Ovary (tissue), 10 donors: ENCODE measurements at places on chromosomes 1 and 21. TPM values are rescaled to one million over a fixed set of nuclear protein-coding genes. Genes with fewer than 3 reads are reported as not detected.

Gene INPP5B
- 68.5 TPM for total RNA-seq

- H3K4me1 ChIP-seq, result no peaks in the 10 kb centered on the region
- no peaks in the 10 kb centered on the region for H3K27me3 ChIP-seq
- no peaks in the 10 kb centered on the region for H3K36me3 ChIP-seq
- no peak overlapping the region for H3K27ac ChIP-seq
Observed at GRCh38 chr1:78441921-78442320, 48.9 kb upstream of the PTGFR start.

DNA sequence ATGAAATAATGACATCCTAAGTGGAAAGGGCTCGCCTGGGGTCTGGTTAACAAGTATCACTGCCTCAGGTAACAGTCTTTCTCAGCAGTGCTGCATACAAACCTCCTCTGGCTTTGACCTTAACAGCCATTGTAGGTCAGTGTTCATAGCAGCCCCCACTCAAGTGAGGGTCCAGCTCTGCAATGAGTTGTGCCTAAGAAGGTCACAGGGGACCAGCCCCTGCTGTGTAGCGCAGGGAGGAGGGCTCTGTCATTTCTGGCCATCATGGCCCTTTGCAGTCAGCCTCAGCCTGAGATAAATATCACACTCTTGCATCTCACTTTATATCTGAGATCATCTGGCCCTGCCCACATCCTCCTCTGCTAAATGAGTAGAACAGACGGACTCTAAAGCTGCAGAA is 18.1 kb upstream of the MYSM1 start:
- no peak overlapping the region for H3K4me3 ChIP-seq
- H3K4me1 ChIP-seq, result no peaks in the 10 kb centered on the region
- no peak overlapping the region for H3K27ac ChIP-seq
- DNase-seq, result no peak
- H3K27me3 ChIP-seq, result no peaks in the 10 kb centered on the region

DNA sequence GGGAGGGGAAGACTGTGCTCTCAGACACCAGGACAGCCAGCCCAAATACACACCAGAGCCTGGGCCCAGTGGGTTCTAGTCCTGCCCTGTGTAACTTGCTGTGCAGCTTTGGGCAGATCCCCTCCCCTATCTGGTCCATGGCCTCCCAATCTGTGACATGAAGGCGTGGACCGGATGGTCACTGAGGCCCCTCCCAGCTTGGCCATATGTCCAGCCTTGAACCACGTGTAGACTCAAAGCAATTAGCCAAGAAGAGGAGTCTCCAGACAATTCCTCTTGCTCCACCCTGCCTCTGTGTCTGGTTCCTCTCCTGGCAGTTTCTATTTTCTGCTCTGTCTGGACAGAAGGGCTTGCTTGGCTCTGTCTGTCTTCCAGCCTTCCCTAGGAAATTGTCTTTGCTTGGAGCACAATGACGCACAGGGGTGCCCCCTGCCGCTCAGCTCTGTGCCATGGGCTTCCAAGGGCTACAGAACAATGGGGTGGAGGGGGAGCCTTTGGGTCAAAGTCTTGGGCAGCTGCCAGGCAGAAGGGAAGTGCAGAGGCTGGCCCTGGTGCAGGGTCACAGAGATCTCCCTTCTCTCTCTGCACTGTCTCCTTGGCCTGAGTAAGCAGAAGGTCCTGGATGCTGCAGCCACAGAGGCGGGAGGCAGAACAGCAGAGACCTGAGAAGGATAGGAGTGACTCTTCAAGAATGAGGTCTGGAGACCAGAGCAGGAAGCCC is 66.1 kb downstream of the TENT5C start:
- no peak overlapping the region for H3K27ac ChIP-seq
- no peaks in the 10 kb centered on the region for H3K36me3 ChIP-seq
- H3K4me3 ChIP-seq, result no peak overlapping the region

DNA sequence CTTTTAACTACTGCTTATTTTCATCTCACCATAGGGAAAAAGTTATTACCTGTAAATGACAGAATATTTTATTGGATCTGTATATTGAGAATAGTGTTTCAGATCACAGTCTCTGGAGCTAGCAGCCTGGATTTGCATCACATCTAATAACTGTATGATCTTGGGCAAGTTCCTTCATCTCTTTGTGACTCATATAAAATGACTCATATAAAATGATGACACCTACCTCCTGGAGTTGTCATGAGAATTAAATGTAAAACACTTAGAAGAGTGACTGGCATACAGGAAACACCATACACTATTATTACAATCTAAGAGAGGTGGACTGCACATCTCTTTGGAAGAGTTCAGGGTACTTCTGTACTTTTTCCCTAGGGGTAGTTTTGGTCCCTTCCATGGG is 421.3 kb downstream of the NEGR1 start:
- no peak overlapping the region for H3K27ac ChIP-seq
- H3K27me3 ChIP-seq, result no peaks in the 10 kb centered on the region
- DNase-seq, result no peak

- H3K4me3 ChIP-seq, result no peak overlapping the region
- no peak for DNase-seq
- no peak overlapping the region for H3K27ac ChIP-seq
- H3K36me3 ChIP-seq, result no peaks in the 10 kb centered on the region
- no peaks in the 10 kb centered on the region for H3K4me1 ChIP-seq
Observed at GRCh38 chr1:29454616-29455380, 218.5 kb downstream of the PTPRU start.
